Esophagus muscularis mucosa (tissue), 4 donors: ENCODE measurements at places on chromosomes 1 and 21.

GRCh38 chr1:37726751-37727585 is 34.7 kb downstream of the CDCA8 start:
- no peak for DNase-seq

DNA sequence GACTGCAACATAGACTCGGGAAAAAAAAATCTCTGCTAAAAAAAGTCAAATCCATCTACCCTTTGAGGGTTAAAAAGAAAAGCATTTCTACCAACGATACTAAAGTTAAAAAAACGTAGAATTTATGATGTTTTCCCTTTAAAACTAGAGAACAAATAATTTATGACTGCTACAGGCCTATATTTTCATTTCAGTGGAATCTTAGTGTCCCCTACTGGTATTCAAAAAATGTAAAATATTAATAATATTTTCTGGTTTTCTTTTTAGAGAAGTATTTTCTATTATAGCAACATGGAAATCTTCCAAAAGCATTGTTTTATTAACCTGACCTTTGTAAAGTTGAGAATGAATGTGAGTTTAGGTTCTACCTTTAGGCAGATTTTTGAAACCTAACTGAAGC is 1582.2 kb downstream of the MRPL39 start:
- no peak for DNase-seq

DNA sequence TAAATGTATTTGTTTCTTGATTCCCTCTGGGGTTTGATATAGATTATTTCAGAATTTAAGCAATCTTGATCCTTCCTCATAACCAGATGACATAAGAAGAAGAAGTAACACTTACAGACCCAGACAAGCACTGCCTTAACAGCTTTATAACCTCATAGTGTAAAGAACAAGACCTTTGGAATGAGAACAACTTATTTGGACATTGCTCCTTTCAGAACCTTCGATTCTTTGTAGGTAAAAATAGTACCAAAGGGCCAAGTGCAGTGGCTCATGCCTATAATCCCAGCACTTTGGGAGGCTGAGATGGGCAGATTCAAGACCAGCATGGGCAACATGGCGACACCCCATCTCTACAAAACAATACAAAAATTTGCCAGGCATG is 15.0 kb downstream of the TM2D1 start:
- no peak for DNase-seq

DNA sequence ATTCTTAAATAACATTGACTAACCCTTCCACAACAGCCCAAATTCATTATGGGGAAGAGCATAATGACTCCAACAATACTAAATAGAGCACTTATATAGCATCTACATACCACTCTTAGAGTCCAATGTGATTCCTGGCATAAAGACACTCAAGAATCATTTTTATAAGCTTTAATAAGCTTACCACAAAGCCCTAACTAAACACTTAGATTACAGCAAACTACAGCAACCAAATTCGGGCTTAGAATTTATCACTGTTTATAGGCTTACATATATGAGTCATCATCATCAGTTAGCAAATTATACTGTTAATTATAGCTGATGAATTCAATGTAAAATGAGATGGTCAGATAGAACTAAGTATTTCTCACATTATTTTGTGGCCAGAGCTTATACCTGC is 7.3 kb downstream of the SCYL3 start:
- DNase-seq = no peak

- no peak for DNase-seq
Observed at GRCh38 chr1:27405074-27405473, 12.7 kb downstream of the GPR3 start.

GRCh38 chr1:52947490-52947889 is 20.4 kb downstream of the SCP2 start:
- no peak for DNase-seq

DNA sequence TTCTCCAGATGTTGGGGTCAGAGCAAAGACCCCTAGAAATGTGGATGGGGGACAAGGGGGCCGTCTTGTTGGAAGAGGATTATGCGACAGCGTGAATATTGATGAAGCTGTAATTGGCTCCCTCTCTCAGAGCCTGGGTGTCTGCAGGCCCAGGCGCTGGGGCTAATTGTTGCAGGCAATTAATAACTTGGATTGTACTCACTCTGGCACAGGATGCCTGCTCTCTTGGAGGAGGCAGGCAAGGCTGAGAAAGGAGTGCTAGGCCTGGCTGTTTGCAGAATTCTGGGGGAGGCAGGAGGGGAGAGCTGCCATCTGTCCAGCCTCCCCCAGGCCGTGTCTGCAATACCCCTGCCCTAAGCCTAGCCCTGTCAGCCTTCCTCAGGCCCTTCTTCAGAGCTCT is 4.1 kb upstream of the DISP3 start:
- DNase-seq = no peak

GRCh38 chr1:33255347-33256220 is 708 bp upstream of the ZNF362 start:
- no peak for DNase-seq

- DNase-seq = no peak
Observed at GRCh38 chr1:118905196-118905595, 82.9 kb downstream of the TBX15 start.

- DNase-seq = no peak
Observed at GRCh38 chr1:151290709-151291303, 8.7 kb downstream of the ZNF687 start.

GRCh38 chr1:74652711-74653139 is 20.9 kb downstream of the ERICH3 start:
- no peak for DNase-seq

DNA sequence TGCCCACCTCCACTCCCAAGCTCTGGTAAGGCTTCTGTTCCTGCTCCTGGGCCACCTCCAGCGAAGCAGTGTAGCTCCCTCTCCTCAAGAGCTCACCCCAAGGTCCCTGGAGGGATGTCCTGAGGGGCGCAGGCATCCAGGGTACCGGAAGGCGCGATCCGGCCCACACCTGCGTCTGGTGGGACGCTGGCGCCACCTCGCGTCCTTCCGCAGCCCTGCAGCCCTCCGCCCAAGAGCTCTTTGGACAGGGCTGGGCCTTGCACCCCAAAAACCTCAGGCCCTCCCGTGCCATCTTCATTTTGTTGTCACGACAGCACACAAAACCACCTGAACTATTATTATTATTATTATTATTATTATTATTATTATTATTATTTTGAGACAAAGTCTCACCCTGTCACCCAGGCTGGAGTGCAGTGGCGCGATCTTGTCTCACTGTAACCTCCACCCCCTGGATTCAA is 49.2 kb upstream of the PAX7 start:
- no peak for DNase-seq

DNA sequence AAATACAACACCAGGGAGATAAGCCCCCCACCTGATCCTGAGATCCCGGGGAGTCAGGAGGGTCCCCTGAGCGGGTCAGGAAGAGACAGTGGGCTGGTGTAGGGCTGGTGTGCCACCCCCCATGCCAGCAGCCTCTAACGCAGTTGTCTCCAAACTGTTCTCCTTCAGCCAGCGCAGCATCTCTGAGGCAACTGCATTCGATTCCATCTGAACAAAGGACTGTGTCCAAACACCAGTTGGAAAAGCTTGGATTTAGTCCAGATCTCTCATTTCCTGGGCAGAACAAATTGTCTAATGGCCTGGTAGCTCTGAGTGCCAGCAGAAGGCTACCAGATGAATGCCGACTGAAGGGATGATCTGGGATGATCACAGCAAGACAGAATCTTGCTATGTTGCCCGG is 44.1 kb upstream of the EIF4G3 start:
- DNase-seq = no peak

- no peak for DNase-seq
Observed at GRCh38 chr1:114153261-114154145, at the start of gene SYT6. Gene SYT6 (minus strand): TSS chr1:114153869. CDS start chr1:114153772, 97 bp downstream.

- DNase-seq = no peak
Observed at GRCh38 chr1:41739061-41739955, 179.4 kb downstream of the HIVEP3 start.

- DNase-seq = no peak
Observed at GRCh38 chr1:163692266-163692665, 370.5 kb downstream of the NUF2 start.

- no peak for DNase-seq
Observed at GRCh38 chr1:229227298-229227919, 43.5 kb upstream of the RAB4A start.

GRCh38 chr21:33976082-33977016 is 60.7 kb upstream of the ATP5PO start:
- no peak for DNase-seq

DNA sequence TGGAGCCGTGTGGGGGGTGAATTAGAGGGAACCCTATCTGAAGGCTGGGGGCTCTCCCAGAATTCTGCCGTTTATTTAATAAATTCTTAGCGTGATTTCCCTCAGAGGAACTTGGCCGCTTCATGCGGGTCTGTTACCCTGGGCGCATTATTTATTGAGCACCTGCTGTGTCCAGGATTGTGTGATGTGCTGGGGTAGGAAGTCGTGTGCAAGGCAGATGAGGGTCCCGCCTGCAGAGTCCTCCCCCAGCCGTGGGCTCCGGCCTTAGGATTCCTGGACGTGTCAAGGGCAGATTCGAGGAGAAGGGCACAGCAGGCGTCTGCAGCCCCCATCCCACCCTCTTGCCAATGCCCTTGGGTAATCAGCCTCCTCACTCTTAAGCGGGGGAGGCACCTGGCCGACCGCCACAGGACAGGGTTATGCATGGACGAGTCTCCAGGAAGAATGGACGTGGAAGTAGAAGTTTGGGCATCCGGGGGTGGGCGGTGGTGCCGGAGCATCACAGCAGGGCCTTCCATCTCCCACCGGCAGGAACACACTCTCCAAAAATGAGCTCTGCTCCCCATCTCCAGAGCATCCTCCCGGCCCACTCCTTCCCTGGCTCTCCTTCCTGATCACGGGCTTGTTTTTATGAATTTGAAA is 233.3 kb upstream of the C1orf174 start:
- no peak for DNase-seq

- no peak for DNase-seq
Observed at GRCh38 chr1:190436615-190437014, 41.0 kb downstream of the BRINP3 start.

GRCh38 chr1:201213926-201214325 is 23.3 kb downstream of the IGFN1 start:
- DNase-seq = no peak

DNA sequence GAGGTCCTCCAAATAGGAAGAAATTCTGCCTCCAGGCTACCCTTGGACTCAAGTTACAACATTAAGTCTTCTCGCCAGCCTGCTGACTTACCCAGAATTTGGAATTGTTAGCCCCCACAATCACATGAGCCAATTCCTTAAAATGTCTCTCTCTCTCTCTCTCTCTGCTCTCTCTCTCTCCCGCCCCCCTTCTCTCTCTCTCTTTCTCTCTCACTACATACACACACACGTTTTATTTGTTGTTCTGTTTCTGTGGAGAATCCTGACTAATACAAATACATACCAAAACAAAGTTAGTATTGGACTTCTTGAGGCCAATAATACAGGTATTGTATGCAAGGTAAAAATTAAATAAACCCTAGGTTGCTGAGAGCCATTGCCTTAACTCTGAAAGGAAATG is 72.1 kb downstream of the TNFSF18 start:
- DNase-seq = no peak

GRCh38 chr1:28175955-28176485 is 470 bp downstream of the PTAFR start:
- DNase-seq = no peak

DNA sequence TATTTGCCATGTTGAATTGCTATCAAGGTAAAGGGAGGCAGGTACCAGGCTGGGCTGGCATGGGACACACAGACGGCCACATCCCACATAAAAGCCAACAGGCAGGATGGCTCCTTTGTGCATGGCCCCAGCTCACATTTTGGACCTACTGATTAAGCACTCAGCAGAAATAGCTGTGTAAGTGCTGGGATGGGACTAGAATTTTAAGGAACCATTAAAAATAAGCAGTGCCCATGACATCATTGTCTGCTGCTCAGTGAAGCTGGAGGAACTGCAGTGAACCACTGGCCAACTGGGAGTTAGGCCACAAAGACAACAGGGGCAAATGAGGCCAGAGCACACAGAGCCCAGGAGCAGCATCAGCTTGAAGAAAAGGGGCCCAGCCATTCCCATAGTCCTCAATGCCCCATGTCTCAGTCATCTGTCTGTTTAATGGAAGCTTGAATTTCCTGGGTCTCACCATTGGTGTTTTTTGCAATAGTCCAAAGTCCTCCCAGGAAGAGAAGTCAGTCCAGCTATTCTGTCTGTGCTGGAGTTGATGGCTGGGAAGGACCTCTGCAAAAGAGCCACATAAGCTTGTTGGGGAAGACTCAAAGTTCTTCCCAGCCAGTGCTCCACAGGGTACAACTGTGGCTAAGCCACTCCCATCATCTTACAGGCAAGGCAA is 45.3 kb upstream of the TNR start:
- DNase-seq = no peak

DNA sequence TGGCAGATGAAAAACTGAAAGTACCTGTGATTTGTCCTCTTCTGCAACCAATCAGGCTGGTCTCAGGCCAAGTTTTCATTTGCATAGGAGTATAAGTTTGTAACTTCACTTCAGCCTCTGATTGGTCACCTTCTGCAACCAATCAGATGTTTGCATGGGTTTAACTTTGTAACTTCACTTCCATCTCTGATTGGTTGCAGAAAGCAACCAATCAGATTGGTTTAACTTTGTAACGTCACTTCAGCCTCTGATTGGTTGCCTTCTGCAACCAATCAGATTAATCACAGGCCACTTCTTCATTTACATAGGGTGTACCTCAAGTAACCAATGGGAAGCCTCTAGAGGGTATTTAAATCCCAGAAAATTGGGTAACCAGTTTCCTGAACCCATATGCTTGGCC is 18.9 kb upstream of the TUT4 start:
- no peak for DNase-seq

GRCh38 chr1:78831731-78832360 is 174.7 kb downstream of the ADGRL4 start:
- no peak for DNase-seq

GRCh38 chr1:53446051-53446450 is 13.1 kb upstream of the DMRTB1 start:
- DNase-seq = no peak

- no peak for DNase-seq
Observed at GRCh38 chr1:87902830-87903229, 574.1 kb downstream of the LMO4 start.
